Suprapubic skin (tissue), 4 donors: ENCODE measurements at places on chromosomes 6 and 20.
A peak's percentile ranks its signal among the peaks of the same experiment; 100 is the strongest.

GRCh38 chr20:25534845-25535244 is 50.5 kb downstream of the NINL start:
- H3K27ac ChIP-seq, result no peak overlapping the region
- no peaks in the 10 kb centered on the region for H3K36me3 ChIP-seq
- no peak for DNase-seq
- peaks cover 14% of the 10 kb centered on the region for H3K4me1 ChIP-seq
- H3K27me3 ChIP-seq, result no peaks in the 10 kb centered on the region
- no peak overlapping the region for H3K4me3 ChIP-seq

- no peaks in the 10 kb centered on the region for H3K27me3 ChIP-seq
- H3K27ac ChIP-seq, result peak overlapping the region; percentile 68
- H3K4me1 ChIP-seq, result peaks cover 42% of the 10 kb centered on the region
- DNase-seq, result no peak
- H3K4me3 ChIP-seq, result no peak overlapping the region
These were observed 8.1 kb upstream of the ATXN1 start for GRCh38 chr6:16769131-16769985.

DNA sequence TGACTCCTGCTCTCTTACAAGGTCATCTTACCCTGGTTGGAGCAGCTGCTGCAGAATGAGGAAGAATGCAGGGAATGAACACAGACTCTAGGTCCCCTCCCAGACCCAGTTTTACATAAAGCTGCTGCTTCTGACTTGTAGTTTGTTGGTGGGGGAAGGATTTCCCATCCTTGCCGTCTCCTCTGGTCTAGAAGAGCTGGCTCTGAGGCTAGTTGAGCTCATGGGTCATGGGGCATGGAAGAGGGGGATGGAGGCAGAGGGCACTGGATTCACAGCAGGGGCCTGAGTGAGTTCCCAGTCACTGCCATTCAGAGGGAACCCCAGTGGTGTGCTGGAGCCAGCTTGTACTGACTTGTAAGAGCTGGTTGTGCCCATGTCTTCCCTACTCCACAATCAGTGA is 9.2 kb upstream of the GUCA1A start:
- H3K36me3 ChIP-seq, result no peaks in the 10 kb centered on the region
- H3K27ac ChIP-seq, result no peak overlapping the region

DNA sequence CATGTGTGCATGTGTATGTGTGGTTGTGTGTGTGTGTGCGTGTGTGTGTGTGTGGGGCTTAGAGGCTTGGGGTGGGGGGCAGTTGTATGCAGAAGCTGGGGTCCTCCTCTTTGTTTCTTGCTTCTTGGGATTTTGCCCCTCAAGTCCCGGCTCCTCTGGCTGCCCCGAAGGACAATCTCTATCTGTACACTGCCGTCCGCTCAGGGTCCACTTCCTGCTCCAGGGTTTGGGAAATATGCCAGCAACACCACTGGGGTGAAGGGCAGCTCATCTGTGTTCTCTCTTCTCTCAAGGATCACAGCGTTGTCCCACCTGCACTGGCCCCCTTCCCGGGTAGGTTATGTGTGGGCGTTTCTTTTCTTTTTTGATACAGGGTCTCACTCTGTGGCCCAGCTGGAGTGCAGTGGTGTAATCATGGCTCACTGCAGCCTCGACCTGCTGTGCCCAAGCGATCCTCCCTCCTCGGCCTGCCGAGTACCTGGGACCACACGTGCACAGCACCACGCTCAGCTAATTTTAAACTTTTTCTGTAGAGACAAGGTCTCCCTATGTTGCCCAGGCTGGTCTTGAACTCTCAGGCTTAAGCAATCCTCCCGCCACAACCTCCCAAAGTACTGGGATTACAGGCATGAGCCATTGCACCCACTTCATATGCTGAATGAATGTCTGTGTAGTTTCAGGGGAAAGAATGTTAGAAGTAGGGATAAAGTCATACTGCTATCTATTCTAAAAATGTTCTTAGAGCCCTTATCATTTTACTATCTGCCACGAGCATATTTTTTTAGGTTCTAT is 25.7 kb downstream of the SLC2A4RG start:
- no peak overlapping the region for H3K4me3 ChIP-seq
- no peak overlapping the region for H3K27ac ChIP-seq
- no peaks in the 10 kb centered on the region for H3K27me3 ChIP-seq
- H3K4me1 ChIP-seq, result no peaks in the 10 kb centered on the region
- peaks cover 24% of the 10 kb centered on the region for H3K36me3 ChIP-seq

DNA sequence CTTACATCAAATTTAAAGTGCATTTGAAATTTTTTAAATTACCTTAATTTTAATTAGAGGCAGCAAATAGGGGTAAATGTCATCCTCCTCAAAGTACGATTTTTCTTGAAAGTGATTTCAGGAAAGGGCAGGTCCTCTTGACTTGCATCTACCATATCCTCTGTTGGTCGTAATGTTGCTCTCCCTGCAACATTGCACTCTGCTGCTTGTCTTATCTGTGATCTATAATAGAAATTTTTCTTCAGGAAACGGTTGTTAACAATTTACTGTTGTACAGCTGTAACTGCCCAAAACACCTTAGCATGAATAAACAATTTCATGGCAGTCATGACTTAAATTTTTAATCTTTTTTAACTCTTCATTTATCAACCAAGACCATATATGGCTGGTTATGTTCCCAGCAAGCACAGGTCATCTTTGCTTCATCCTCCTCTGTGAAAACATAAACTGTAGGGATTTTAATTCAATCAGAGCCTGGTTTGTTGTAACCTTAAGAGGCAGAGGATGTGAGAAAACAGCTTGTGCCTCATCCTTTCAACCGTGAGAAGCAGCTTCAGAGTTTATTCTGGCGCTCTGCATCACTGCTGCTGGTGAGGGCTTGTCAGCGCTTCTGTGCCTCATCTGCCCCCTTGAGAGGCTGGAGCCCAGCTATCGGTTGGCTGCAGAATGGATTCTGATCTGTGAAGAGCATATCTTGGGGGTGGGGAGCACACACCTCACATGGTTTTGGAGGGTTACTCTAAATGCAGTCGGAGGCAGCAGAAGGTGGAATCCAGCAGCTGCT is 56.0 kb downstream of the CTNNBL1 start:
- H3K4me1 ChIP-seq, result no peaks in the 10 kb centered on the region
- DNase-seq, result no peak
- H3K27ac ChIP-seq, result no peak overlapping the region

GRCh38 chr6:63805808-63806572 is 170.4 kb downstream of the PHF3 start:
- no peak overlapping the region for H3K4me3 ChIP-seq
- peak overlapping the region; percentile 74 for H3K27ac ChIP-seq
- peaks cover 23% of the 10 kb centered on the region for H3K4me1 ChIP-seq
- DNase-seq, result no peak
- H3K27me3 ChIP-seq, result no peaks in the 10 kb centered on the region

DNA sequence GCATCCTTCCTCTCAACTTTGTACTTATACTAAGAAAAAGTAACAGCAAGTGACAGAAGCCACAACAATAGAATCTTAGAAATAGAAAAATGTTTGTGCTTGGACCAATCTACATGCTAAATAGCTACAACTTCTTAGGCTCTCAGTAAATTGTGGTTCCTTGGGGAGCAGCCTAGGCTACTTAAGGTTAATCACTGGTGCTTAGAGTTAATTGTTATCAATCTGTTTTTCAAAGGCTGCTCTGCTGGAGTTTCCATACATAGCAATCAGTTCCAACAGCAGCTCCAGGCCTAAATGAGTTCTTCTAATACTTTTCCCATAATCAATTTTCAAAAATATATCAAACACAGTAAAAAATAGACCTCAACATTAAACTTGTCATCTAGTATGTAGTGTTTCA is 571.4 kb downstream of the EPHA7 start:
- no peaks in the 10 kb centered on the region for H3K36me3 ChIP-seq
- H3K4me1 ChIP-seq, result no peaks in the 10 kb centered on the region
- H3K27ac ChIP-seq, result no peak overlapping the region
- no peaks in the 10 kb centered on the region for H3K27me3 ChIP-seq
- no peak for DNase-seq

- no peak for DNase-seq
- peaks cover 85% of the 10 kb centered on the region for H3K27me3 ChIP-seq
- peak overlapping the region; percentile 59 for H3K4me3 ChIP-seq
- peaks cover 19% of the 10 kb centered on the region for H3K4me1 ChIP-seq
These were observed 19.3 kb downstream of the RAET1L start for GRCh38 chr6:150005761-150006651.

- H3K4me3 ChIP-seq, result peak overlapping the region; percentile 92
- no peaks in the 10 kb centered on the region for H3K27me3 ChIP-seq
- peak overlapping the region; percentile 99 for H3K27ac ChIP-seq
- no peaks in the 10 kb centered on the region for H3K36me3 ChIP-seq
- peaks cover 49% of the 10 kb centered on the region for H3K4me1 ChIP-seq
These were observed 637 bp downstream of the ARID1B start for GRCh38 chr6:156777577-156778453.

- no peaks in the 10 kb centered on the region for H3K36me3 ChIP-seq
- no peak overlapping the region for H3K27ac ChIP-seq
- H3K4me3 ChIP-seq, result peak overlapping the region; percentile 9
- H3K27me3 ChIP-seq, result no peaks in the 10 kb centered on the region
- no peak for DNase-seq
- H3K4me1 ChIP-seq, result peaks cover 22% of the 10 kb centered on the region
These were observed 123.5 kb upstream of the IFNGR1 start for GRCh38 chr6:137342607-137343190.

DNA sequence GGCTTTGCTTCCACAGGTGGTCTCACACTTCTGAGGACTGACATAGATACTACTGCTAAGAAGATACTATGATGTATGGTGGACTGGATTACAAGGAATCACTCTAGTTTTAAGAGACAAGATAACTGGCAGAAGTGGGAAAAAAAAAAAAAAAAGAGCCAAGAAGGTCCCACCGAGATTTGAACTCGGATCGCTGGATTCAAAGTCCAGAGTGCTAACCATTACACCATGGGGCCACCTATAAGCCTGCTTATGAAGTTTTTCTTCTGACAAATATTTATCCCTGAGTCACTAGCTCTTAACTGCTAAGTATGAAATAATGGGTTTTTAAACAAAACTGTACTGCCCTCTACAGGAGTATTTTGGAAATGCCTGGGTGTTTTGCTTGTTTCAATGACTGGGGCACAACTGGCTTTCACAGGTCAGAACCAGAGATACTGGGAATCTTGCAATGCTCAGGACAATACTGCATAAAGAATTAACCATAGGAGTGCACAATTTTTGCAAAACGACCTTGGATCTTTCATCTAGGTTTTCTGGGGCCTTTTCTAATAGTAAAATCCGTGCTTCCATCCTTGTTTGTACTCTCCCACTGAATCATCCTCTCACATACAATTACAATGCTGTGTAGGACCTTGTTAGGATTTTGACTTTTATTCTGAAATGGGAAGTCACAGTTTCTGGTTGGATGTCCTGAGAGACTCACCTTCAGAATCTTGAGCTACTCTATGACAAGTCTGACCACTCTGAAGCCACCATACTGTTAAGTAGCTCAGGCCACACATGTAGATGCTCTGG is 116.3 kb downstream of the OR2B2 start:
- DNase-seq, result no peak
- H3K27me3 ChIP-seq, result no peaks in the 10 kb centered on the region
- no peak overlapping the region for H3K4me3 ChIP-seq

- peaks cover 24% of the 10 kb centered on the region for H3K4me1 ChIP-seq
- H3K27ac ChIP-seq, result no peak overlapping the region
- no peak overlapping the region for H3K4me3 ChIP-seq
These were observed 860 bp downstream of the DEFB124 start for GRCh38 chr20:31474097-31474436.

DNA sequence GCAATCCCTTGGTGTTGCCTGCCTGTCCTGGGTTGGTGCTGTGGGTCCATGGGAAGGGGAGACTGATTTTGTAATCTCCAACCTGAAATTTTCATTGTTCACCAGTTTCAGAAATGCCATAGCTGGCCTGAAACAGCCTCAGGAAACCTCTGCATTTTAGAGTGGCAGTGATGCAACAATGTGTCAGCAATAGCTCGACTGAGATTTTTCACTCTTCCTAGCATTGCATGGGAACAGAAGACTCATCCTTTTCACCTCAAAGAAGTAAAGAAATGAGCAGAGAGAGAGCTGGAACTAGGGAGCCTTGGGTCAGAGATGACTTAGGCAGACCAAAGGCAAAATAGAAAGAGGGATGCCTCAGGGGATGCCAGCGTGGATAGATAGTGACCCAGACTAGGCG is 23.7 kb upstream of the TMEM14A start:
- no peaks in the 10 kb centered on the region for H3K27me3 ChIP-seq
- no peak overlapping the region for H3K4me3 ChIP-seq
- H3K36me3 ChIP-seq, result no peaks in the 10 kb centered on the region
- H3K4me1 ChIP-seq, result no peaks in the 10 kb centered on the region
- no peak for DNase-seq

DNA sequence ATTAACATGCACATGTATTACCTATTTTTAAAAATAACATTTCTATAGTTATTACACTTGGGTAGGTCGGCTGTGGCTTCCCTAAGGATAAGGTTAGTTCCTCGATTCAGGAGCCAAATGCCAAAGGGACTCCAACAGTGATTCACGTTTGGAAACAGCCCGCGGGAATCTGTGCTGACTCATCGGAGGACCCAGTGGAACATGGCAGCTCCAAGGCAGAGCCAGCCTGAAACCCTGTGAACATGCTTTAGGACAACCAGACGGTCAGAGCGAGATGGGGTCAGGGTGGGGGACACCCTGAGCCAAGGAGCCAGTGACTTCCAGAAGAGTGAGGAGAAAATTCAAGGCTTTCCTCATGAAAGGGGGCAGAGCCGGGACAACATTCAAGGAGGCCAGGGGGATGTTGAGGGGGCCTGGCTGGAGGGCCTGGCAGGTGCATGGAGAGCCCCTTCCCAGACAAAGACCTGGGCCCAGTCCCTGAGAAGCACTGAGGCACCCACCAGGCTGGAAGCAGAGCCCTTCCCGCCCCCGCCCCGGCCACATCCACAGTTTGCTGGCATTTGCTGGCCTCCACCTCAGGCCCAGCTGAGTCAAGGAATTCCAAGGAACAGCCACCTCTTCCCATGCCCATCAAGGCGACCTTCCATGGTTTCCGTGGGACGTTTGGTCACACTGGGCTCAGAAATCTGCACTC is 133.2 kb downstream of the SNX5 start:
- H3K4me1 ChIP-seq, result peaks cover 22% of the 10 kb centered on the region
- no peaks in the 10 kb centered on the region for H3K36me3 ChIP-seq
- H3K27me3 ChIP-seq, result no peaks in the 10 kb centered on the region
- no peak overlapping the region for H3K4me3 ChIP-seq
- H3K27ac ChIP-seq, result peak overlapping the region; percentile 88

DNA sequence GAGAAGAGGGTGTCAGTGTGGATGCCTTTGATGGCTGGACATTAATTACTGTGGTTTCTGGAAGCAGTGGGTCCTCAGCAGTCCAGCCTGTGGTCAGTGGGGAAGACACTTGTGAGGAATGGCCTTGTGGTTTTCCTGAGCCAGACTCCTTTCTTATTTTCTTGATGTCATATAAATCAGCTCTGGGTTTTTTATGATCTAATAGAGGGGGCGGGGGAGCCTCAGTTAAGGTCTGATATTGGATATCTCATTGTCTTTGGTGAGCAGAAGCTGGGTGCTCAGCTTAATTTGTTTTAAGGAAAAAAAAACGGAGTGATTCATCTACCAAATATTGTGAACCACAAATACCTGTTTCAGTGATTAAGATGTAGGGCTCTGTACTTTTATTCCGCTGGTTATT is 62.1 kb downstream of the OTOR start:
- H3K4me3 ChIP-seq, result no peak overlapping the region
- H3K27ac ChIP-seq, result no peak overlapping the region
- DNase-seq, result no peak
- no peaks in the 10 kb centered on the region for H3K4me1 ChIP-seq
- no peaks in the 10 kb centered on the region for H3K36me3 ChIP-seq
- H3K27me3 ChIP-seq, result peaks cover 26% of the 10 kb centered on the region

GRCh38 chr6:1873781-1874180 is 264.1 kb downstream of the FOXC1 start:
- H3K4me3 ChIP-seq, result no peak overlapping the region
- H3K27me3 ChIP-seq, result no peaks in the 10 kb centered on the region
- no peak overlapping the region for H3K27ac ChIP-seq
- DNase-seq, result no peak
- H3K4me1 ChIP-seq, result peaks cover 5% of the 10 kb centered on the region

- DNase-seq, result no peak
- no peaks in the 10 kb centered on the region for H3K36me3 ChIP-seq
- no peaks in the 10 kb centered on the region for H3K27me3 ChIP-seq
- H3K27ac ChIP-seq, result no peak overlapping the region
These were observed 142.2 kb upstream of the ATXN1 start for GRCh38 chr6:16903470-16903869.
